ENCODE measurements at places on chromosomes 5 and 9.

GRCh38 chr9:132150256-132150655 lies 11.6 kb upstream of the NTNG2 start:
- no peak for DNase-seq

GRCh38 chr9:92058026-92058425 lies 57.2 kb downstream of the SPTLC1 start:
- DNase-seq, result no peak

GRCh38 chr5:132112111-132112510 lies 38.5 kb downstream of the CSF2 start:
- DNase-seq, result no peak

GRCh38 chr5:170183816-170184687 lies 48.7 kb upstream of the C5orf58 start:
- DNase-seq, result peak; percentile 24

- DNase-seq, result no peak
These were observed 95.9 kb upstream of the TNC start for GRCh38 chr9:115213818-115214334.

- DNase-seq, result no peak
These were observed 185.0 kb downstream of the DAB2IP start for GRCh38 chr9:121836366-121836885.

GRCh38 chr5:134436523-134437339 lies 25.1 kb upstream of the CDKN2AIPNL start:
- DNase-seq, result peak; percentile 6
